ENCODE measurements at places on chromosomes 12 and 14. TPM values are rescaled to one million over a fixed set of nuclear protein-coding genes. Genes with fewer than 3 reads are reported as not detected.
A peak's percentile ranks its signal among the peaks of the same experiment; 100 is the strongest.

- H3K27ac ChIP-seq = no peak overlapping the region
- H3K36me3 ChIP-seq = no peaks in the 10 kb centered on the region
- peaks cover 1% of the 10 kb centered on the region for H3K27me3 ChIP-seq
- DNase-seq = no peak
- no peaks in the 10 kb centered on the region for H3K4me1 ChIP-seq
- no peak overlapping the region for H3K4me3 ChIP-seq
These were observed 1466.1 kb upstream of the SEL1L start for GRCh38 chr14:82999802-83000201.

GRCh38 chr12:40693207-40693821 is 1.1 kb downstream of the CNTN1 start:
- peak overlapping the region; percentile 79 for H3K4me3 ChIP-seq
- no peak overlapping the region for H3K27ac ChIP-seq

NDUFA12 gene
- total RNA-seq = 96.5 TPM

TSPAN11 gene
- total RNA-seq = 3.6 TPM

DNA sequence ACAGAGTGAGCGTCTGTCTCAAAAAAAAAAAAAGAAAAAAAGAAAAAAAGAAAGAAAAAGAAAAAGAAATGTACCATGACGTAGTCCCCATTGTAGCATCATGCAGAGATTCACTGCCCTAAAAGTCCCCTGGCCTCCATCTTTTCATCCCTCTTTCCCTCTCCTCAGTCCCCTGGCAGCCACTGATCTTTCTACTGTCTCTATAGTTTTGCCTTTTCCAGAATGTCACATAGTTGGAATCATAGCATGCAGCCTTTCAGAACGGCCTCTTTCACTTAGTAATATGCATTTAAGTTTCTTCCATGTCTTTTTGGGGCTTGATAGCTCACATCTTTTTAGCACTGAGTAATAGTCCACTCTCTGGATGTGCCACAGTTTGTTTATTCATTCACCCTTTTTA is 60.5 kb upstream of the NCOR2 start:
- no peak for DNase-seq
- H3K4me3 ChIP-seq = no peak overlapping the region
- H3K27me3 ChIP-seq = peaks cover 6% of the 10 kb centered on the region
- H3K27ac ChIP-seq = no peak overlapping the region
- H3K4me1 ChIP-seq = peaks cover 10% of the 10 kb centered on the region
